Activated CD8-positive, alpha-beta T cell treated with anti-CD3 and anti-CD28 coated beads for 36 hours (primary cell): ENCODE measurements at places on chromosomes 11 and 22.

GRCh38 chr11:26597899-26598298 is 25.8 kb upstream of the MUC15 start:
- no peak for DNase-seq

- no peak for DNase-seq
Measured at GRCh38 chr11:68983801-68984200, 3.0 kb upstream of the MRGPRD start.

GRCh38 chr11:76329084-76329648 is 51.8 kb downstream of the THAP12 start:
- DNase-seq, result no peak

DNA sequence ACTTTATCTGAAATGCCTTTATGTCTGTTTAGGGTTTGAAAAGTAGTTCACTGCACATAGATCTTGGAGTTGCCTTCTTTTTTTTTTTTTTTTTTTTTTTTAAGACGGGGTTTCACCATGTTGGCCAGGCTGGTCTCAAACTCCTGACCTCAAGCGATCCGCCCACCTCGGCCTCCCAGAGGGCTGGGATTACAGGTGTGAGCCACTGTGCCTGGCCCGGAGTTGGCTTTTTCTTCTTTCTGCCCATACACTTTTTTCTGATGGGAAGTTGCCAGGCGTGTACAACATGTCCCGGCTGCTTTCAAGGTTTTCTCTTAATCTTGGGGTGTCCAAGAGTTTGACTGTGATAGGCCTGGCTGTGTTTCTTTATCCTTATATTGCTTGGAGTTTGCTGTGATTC is 12.9 kb upstream of the GNB1L start:
- no peak for DNase-seq

- no peak for DNase-seq
Measured at GRCh38 chr11:3219281-3219892, 774 bp upstream of the MRGPRG start.

DNA sequence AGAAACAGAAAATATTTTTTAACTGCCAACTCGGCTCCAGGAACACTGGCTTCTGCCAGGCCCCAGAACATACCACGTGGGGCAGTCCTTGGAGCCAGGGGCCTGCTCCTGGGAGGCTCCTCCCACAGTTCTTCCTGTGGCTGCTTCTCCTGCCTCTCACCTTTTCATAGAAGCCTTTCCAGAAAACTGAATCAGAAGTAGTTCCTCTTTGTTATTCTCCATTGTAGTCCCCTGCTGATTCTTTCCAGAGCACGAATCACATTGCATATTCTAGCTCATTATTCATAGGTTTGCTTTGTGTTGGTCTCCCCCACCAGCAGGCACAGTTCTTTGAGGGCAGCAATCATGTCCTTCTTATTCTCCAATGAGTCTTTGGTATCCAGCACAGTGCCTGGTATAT is 106.0 kb downstream of the EFCAB6 start:
- DNase-seq, result no peak

- DNase-seq, result no peak
Measured at GRCh38 chr22:29510542-29510941, 30.5 kb downstream of the NEFH start.

GRCh38 chr11:132187814-132188213 is 817.4 kb downstream of the NTM start:
- DNase-seq, result no peak

GRCh38 chr11:68471360-68472340 is 11.1 kb downstream of the PPP6R3 start:
- peak; percentile 78 for DNase-seq
